ENCODE measurements at places on chromosomes 16 and 17.

DNA sequence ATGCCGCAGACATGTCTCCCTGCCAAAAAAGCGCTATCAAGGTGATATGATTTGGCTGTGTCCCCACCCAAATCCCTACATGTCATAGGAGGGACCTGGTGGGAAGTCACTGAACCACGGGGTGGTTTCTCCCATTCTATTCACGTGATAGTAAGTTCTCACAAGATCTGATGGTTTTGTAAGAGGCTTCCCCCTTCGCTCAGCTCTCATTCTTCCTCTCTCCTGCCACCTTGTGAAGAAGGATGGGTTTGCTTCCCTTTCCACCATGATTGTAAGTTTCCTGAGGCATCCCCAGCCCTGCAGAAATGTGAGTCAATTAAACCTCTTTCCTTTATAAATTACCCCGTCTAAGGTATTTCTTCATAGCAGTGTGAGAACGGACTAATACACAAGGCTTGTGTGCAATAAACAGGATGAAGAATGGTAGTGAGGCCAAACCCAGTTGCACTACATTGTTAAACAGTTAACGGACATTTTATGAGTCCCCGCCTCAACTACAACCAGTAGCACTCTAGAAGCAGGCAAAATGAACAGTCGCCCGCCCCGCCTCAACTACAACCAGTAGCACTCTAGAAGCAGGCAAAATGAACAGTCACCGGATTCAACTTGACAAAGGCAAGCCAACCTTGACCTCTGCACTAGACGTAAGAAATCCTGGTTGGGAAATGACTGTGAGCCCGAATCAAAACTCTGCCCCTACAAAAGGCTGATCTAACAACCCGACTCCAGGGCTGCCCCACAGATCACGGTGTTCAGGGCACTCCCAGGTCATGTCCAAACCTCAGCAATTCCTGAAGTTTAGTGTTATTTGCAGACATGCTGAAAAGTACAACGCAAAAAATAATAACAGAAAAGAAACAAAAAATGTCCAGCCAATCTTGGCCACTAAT is 26.3 kb downstream of the VPS53 start:
- no peak for DNase-seq

- DNase-seq = no peak
Measured at GRCh38 chr17:47275245-47275984, 21.8 kb downstream of the ITGB3 start.

- DNase-seq = peak; percentile 5
Measured at GRCh38 chr16:11051879-11052808, 107.8 kb downstream of the CLEC16A start.

DNA sequence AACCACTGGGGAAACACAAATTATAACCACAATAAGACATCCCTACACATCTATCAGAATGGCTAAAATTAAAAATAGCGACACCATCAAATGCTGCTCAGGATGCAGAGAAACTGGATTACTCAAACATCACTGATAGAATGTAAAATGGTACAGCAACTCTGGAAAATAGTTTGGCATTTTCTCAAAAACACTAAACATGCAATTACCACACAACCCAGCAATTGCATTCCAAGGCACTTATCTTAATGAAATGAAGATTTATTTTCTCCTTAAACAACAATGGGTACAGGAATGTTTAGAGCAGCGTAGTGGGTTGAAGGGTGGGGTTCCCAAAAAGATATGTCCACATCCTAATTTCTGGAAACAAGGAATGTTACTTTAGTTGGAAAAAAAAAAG is 309.0 kb upstream of the PMFBP1 start:
- no peak for DNase-seq

GRCh38 chr17:5635949-5636348 is 51.6 kb upstream of the NLRP1 start:
- no peak for DNase-seq

DNA sequence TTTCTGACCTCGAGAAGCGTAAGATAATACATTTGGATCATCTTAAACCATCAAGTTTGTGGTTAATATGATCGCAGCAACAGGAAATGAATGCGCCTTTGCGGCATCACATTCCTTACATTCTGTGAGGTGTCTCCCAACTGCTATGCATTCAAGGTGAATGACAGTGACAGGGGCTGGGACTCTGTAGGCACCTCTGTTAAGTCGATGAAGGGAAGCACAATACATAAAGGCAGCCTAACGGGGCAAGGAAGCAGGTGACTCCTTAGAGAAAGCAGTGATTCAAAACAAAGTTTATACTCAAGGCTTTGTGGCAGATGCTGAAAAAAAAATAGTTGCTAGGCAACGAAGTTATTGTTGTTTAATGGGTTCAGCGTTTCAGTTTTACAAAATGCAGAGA is 21.6 kb upstream of the EVPL start:
- no peak for DNase-seq

- no peak for DNase-seq
Measured at GRCh38 chr16:55489119-55489955, 10.3 kb downstream of the MMP2 start.

- DNase-seq = no peak
Measured at GRCh38 chr17:63282455-63282854, 163.7 kb downstream of the CYB561 start.

DNA sequence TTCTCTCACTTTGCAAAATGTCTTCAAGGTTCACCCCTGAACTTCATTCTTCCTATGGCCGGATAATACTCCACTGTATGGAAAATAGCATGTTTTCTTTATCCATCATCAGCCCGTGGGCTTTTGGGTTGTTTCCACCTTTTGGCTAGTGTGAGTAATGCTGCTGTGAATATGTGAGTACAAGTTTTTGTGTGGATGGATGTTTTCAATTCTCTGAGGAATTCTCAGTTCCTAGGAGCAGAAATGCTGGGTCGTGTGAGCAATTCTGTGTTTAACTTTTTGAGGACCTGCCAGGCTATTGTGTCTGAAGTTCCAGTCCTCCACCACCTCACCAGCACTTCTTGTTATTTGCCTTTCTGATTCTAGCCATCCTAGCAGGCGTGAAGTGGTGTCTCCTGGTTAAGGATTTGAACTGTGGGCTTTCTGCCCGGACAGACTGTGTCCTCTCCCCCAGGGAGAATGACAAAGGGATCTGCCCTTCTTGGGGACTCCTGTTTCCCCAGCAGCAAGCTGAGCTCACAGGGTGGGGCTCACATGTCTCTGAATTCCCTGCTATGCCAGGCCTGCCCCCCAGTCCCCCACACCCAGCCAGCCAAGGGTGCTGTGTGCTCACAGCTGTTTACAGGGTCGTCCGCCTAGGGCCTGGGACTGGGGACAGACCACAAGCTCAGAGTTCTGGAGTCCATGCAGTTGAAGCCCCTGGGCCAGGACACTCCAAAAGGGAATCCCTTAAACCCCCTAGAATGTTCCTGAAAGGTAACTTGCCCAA is 92.2 kb upstream of the CIBAR2 start:
- no peak for DNase-seq

DNA sequence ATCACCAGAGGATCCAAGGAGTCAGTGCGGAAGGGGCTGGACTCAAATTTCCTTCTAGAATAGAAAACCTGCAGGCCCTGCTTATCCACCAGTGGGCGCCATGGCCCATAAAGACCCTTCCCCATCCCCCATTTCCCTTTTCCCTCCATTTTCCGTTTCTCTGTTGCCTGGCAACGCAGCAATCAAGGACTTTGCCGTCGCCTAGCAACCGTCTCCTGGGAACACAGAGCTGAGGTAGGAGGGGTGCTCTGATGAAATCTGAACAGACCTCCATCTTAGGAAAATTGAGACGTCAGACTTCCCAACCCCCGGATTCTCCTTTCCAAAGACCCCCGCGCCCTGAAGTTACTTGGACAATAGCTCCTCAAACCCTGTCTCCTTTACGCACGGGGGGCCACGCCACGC is 5.7 kb downstream of the DLG4 start:
- DNase-seq = no peak

DNA sequence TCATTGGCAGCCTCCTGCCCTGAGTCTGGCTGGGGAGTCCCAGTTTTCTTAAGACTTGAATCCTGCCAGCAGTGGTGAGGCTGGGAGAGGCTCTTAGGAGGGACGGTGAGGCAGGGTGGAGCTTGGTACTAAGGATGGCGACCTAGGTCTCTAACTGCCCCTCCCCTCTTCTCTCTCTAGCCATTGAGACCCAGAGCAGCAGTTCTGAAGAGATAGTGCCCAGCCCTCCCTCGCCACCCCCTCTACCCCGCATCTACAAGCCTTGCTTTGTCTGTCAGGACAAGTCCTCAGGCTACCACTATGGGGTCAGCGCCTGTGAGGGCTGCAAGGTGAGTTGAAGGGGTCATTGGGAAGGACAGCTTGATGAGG is 16.4 kb downstream of the GJD3 start:
- no peak for DNase-seq

DNA sequence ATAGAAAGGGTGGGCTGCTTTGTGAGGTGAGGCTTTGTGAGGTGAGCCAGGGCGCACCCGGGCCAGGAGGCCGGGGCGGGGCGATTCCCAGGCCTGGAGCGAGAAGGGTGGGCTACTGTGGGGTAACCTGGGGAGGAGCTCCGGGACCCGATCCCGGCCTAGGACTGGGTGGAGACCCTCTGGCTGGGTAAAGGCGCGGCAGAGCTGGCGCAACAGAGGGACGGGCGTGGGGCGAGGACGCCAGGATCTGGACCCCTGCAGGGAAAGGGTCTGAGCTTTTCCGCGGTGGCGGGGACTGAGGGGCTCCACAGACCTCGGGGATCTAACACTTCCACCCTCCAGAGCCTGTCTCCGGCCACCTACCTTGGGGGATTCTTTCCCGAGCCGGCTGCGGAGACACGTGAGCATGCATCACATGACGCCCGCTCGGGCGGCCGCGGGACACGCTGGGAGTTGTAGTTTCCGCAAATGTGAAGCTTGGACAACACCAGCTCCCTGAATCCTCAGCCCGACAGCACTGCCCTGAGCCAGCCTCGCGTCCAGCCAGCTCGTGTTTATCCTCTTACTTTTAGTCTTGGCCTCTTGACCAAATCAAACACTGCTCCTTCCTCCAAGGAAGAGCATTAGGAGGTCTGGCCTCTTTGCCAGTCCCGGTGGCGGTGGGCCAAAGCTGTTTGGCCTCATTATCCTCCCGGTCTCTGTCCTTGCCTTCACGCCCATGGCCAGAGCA is at the start of gene SLC38A7:
SLC38A7 (minus strand) TSS at position 417 of the 730 bp plus-strand sequence. CDS start 4,644 bp downstream, outside the sequence.
- peak; percentile 28 for DNase-seq

GRCh38 chr16:12527071-12527470 is 276.6 kb downstream of the CPPED1 start:
- DNase-seq = no peak

- no peak for DNase-seq
Measured at GRCh38 chr17:27338536-27338985, 44.6 kb downstream of the WSB1 start.

GRCh38 chr17:34719569-34719968 is 140.2 kb downstream of the TMEM132E start:
- DNase-seq = no peak

DNA sequence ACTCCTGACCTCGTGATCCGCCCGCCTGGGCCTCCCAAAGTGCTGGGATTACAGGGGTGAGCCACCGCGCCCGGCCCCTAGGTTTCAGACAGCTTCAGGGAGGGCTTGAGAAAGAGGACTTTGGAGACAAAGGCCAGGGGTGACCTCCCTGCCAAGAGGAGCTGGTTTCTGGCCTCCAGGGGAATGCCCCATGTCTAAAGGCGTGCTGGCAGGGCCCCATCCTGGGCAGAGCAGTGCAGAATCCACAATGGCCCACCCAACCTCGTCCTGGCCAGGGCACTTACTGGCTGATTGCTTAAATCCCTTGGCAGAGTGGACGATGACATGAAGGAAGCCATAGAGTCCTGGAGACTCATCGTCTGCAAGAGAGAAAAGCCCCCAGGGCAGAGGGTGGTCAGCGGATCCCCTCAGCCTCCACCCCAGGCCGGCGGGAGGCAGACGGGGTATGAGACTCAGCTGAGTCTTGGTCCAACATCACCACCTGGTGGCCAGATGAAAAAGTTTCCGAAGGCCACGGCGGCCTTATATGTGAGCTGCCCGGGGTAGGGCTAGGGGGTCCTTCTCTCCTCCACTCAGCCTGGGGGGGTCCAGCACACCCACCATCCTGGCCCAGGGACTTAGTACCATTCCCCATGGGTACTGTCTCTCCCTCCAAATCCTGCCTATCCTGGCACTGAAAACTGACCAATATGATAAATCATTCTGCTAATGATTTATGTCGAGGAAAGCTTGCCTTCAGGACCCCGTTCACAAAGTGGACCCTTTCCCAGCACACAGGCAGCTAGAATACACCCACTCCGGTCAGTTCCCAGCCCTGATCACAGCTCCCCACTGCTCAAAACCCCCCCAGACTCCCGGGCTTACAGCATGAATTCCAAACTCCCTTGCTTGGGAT is 59.1 kb downstream of the TIMM22 start:
- no peak for DNase-seq

DNA sequence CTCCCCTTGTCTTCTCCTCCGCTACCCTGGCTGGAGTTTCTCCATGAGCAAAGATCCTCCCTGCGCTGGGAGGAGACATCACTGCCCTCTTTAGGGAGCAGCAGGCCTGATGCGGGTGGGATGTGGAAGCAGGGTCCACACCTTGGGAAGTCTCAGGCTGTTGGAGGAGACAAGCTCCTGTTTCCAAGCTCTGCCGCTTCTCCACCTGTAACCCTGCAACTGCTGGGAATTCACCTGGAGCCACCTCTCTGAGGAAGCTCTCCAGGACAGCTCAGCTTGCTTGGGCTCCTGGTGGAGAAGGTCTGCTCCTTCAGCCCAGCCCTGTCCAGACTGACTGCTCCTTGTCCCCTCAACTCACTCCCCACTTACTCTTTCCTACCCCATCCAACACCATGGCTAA is 14.8 kb upstream of the C17orf107 start:
- DNase-seq = no peak

- DNase-seq = no peak
Measured at GRCh38 chr17:62679866-62680377, 52.5 kb downstream of the MRC2 start.

GRCh38 chr17:32484041-32484461 is 2.7 kb upstream of the CDK5R1 start:
- DNase-seq = no peak

GRCh38 chr17:55794725-55795482 is 44.1 kb downstream of the PCTP start:
- DNase-seq = no peak

DNA sequence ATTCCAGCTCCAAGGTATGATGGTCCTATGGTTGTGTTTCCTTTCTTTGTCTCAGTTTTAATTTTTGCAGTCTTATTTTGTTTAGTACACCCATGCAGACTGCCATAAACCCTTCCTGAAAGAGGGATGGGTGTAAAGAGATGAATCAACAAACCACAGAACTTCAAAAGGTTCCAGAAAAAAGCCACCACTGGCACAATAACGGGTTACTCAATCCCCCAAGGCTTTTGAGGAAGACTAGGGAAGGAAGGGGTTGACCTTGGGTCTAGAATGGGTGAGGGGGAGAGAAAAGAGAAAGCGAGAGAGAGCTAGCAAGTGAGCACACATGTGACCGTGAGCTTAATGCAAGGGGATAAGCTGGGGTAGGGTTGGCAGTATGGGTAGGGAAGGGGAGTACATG is 168.1 kb downstream of the XYLT1 start:
- DNase-seq = no peak
